Stimulated activated CD4-positive, alpha-beta T cell treated with anti-CD3 and anti-CD28 coated beads, Interleukin-4, amount 100 ng/mL, for 24 hours (primary cell): ENCODE measurements at places on chromosomes 11 and 22.

GRCh38 chr11:13318498-13319295 is 41.1 kb downstream of the BMAL1 start:
- no peak for DNase-seq

- DNase-seq: no peak
These were observed 155.7 kb downstream of the AASDHPPT start for GRCh38 chr11:106233191-106233590.

GRCh38 chr11:35362521-35362980 is 56.8 kb downstream of the SLC1A2 start:
- DNase-seq: no peak

GRCh38 chr11:120178561-120179056 is 32.2 kb upstream of the OAF start:
- no peak for DNase-seq

DNA sequence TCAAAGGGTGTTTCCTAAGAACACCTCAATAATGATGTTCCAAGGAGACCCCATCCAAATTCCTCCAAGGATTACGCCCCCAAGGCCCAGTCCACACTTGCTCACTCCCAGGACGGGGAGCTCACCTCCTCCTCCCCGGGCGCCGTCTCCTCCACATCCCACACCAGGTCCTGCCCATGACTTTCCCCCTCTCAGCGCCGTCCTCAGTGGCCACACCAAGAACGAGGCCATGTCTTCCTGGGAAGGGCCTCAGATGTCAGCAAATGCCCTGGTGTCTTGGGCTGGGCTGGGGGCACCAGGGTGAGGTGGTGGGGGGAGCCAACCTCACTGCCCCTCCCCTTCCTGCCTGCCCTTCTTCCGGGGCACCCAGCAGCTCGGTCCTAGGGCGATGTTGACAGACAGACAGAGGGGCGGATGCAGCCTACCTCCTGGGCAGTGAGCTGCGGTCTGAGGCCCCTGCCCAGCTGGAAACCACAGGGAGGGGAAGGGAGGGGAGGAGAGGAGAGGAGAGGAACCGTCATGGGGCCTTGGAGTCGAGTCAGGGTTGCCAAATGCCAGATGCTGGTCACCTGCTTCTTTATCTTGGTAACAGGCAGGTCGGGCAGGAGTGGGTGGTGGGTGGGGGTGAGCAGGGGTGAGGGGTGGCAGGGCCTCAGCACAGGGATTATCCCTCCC is at the start of the genes C11orf21 and TSPAN32:
Gene C11orf21 (minus strand): TSS at position 288 of the 675 bp plus-strand sequence. CDS start 110 bp downstream, at position 178.
Gene TSPAN32 (plus strand): TSS at position 383 of the 675 bp plus-strand sequence. CDS start 137 bp downstream, at position 520.
- peak; percentile 59 for DNase-seq

DNA sequence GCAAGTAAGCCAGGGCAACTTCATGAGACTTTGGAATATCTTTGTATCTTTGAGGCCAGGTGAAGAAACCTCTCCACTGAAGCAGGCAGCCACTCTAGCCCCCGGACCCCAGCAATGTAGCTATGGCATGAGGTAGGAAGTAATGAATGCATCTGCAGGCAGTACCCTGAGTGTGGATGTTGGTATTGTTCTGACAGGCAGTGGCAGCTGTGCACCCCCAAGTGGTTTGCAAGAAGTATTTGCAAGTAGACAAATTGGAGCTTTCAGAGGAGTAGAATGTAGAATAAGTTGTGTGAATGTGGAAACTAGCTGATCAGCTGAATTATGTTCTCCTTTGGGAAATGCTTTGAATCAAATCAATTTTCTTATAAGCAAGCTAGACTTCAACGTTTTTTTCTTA is 194.4 kb upstream of the PGR start:
- DNase-seq: no peak

- no peak for DNase-seq
These were observed 19.0 kb upstream of the CHST1 start for GRCh38 chr11:45684440-45684839.

DNA sequence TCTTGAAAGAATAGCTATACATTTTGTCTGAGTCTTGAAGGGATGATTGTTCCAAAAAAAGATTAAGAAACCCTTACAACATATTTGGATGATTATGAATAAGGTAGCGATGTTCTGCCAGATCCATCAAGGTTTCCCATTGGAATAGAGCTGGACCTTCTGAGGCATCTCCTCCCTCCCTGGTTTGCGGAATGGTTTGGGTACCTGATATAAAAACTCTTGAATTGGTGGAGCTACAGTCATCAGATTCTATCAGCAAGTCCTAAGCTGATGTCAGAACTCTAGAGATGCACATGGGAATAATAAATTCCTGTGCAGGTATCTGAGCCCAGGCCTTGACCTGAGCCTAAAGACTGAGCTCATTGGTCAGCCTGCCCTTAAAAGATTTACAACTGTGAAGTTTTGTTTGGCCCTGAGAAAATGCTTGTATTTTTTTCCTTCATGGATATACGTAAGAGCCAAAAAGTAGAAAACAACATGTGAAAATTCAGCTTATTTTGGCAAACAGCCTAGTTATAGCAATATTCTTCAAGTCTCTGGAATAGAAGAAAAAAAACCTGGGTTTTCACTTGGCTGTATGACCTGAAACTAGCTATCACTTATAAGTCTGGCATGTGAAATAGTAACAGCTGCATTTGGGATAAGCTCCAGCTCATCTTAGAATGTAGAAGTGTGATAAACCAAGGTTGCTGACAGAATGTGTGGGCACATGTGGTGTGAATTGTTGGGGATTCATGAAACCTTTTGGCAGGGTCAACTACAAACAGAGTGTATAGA is 265.7 kb upstream of the CTSC start:
- no peak for DNase-seq

- no peak for DNase-seq
These were observed 9.2 kb downstream of the EXT2 start for GRCh38 chr11:44104481-44105294.

DNA sequence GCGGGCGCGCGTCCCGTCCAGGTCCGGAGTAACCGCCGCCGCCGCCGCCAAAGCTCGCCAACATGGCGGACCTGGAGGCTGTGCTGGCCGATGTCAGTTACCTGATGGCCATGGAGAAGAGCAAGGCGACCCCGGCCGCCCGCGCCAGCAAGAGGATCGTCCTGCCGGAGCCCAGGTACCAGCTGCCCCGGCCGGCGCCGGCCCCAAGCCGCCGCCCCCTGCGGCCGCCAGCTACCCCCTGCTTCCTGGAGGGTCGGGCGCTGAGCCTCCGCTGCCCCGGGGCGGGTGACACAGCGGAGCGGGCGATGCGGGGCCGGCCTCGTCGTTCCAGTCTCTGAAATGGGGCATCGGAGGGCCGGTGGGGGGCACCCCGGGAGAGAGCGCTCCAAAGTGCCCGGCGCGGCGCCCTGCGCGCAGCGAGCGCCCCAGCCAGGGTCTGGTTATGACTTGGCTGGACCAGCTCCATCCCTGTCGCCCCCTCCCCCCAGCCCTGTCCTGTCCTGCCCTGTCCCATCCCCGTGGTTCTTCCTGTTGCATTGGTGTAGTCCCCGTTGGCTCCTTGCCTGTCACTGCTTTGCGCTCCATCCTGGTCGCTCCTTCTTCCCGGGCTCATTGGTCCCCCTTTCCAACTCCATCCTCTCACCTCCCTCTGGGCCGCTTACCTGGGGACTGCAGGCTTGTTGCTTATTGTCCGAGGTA is 653 bp downstream of the GRK3 start:
- peak; percentile 11 for DNase-seq

- no peak for DNase-seq
These were observed 97.7 kb upstream of the TP53I11 start for GRCh38 chr11:45048313-45048841.

DNA sequence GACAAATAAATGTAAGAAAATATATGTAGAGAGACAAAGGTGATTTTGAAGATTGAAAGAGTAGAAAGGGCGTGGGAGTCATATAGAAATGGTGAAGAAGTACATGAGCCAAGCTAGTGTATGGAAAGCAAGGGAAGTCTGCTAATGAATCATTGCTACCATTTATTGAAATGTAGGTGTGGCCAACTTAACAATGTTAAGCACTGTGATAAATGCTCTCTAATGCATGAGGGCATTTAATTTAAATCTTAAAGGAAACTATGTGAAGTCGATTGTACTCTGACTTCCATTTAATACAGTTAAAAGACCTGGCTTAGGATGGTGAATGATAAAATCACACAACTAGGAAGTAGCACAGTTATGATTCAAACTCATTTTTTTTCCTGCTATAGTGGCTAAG is 219.9 kb downstream of the CASP12 start:
- DNase-seq: no peak

DNA sequence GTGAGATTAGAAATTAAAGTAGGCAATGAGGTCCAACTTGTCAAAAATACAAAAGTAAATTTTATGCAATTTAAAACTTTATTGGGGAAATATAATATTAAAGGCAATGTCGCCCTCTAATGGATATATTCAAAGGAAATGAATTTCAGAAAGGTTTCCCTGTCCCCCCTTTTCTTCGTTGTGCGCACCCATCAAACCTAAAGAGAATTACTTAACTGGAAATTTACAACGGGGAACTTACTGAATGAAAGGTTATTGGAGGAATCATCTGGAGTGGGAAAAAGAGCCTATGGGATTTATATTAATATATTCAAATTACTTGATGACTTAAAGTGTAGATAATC is 1.7 kb upstream of the ABTB2 start:
- DNase-seq: no peak

DNA sequence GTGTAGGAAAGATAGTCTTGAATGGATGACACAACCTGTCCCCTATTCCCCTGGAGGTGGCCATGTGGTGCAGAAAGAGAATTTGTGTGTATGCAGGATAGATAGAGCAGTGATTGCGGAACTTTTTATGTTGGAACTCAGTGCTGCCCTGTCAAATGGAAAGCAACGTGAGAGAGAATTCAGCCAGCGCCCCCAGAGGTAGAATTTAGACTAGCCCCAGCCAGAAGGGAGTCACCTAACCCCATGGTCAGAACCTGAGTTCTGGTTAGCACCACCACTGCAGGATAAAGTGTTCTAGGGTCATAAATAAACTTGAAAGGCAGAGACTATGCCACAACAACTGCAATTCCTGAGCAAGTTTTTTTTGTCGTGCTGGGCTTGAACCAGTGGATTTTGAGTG is 152.9 kb upstream of the GRIA4 start:
- no peak for DNase-seq
